ENCODE measurements at places on chromosomes 4 and X.

- DNase-seq: no peak
Measured at GRCh38 chr4:109752525-109752924, 22.7 kb upstream of the PLA2G12A start.

GRCh38 chrX:101744085-101744484, 84.4 kb upstream of the ARMCX2 start:
- DNase-seq: no peak

- DNase-seq: no peak
Measured at GRCh38 chr4:150342945-150343344, 239.0 kb upstream of the MAB21L2 start.

DNA sequence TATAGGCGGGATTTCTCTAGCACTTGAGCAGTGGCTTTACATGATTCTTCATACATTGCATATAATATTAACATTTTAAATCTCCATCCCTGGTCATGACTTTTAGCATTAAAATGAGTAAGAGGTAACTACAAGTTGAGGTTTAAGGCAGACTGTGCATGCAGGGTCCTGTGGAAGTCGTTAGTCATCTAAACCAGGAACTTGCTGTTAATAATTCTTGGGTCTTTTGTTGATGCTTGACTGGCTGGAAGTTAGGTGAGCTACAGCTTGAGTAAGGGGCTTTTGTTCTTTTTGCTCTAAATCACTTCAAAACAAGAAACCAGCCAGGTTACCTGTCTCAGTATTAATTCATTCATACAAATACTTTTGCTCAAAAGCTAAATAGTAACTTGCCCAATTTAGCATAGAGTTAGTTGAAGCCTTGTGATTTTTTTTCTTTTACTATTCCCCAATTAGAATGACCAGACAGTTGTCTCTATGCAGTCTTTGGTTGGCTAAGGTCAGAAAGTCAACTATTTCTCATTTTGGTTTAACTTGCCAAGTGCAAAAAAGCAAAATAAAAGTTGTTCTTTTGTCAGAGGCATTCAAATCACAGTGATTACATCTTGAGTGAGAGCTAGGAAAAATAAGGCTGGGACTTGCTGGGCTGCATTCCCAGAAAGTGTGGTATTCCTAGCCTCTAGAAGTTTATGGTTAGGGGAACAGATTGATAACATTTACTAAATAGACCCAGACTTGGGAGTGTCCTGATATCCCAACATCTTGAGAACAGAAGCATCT, 516.9 kb downstream of the PDHA2 start:
- DNase-seq: no peak

DNA sequence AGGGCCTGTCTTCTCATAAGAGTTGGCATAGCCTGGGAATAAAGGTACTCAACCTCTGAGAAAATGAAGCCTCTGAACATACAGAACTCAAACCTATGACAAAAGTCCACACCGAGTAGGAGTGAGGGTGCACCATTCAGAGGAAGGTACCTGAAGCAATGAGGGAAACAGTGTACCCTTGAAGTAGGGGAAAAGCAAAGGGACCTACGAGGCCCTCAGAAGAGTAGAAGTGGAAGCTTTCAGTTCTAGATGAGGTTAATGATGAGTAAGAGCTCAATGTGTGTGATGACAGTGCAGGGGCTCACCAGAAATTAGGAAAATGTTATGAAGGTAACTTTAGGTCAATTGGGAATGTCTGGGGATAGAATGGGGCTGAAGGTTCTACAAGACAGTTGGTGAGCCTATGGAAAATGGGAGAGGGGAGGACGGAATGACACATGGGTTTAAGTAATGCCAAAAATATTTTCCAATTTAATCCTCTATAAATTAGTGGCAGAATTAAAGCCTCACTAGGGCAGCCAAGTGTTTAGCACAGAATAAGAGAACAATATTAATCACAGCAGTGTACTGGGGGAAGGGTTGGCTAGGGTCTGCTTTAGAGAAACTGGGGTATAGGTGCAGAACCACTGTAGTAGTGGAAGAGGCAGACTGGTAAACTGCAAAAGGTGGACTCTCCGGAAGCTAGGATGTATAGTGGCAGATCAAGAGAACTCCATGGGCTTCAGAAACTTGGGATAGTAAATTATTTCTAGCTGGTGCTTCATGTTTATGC, 39.8 kb downstream of the RAB33A start:
- no peak for DNase-seq

GRCh38 chr4:161881370-161881769, 282.4 kb downstream of the FSTL5 start:
- no peak for DNase-seq

GRCh38 chr4:16171831-16172230, 54.4 kb downstream of the TAPT1 start:
- DNase-seq: no peak

- no peak for DNase-seq
Measured at GRCh38 chr4:38620065-38620464, 43.9 kb upstream of the KLF3 start.

DNA sequence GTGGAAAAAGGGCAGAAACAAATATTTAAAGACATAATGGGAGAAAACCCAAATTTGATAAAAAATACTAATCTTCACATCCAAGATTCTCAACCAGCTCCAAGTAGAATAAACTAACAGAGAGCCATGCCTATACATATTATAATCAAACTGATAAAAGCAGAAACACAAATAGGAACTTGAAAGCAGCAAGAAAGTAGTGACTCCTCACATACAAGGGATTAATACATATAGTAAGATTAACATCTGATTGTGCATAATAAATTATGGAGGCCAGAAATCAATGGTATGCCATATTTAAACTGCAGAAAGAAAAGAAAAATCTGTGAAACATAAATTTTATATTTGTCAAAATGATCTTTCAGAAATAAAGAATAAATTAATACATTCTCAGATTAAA, 454.3 kb upstream of the PCDH10 start:
- no peak for DNase-seq

- DNase-seq: no peak
Measured at GRCh38 chrX:129876771-129877305, 29.1 kb upstream of the UTP14A start.

- no peak for DNase-seq
Measured at GRCh38 chrX:132743086-132743485, 215.3 kb downstream of the HS6ST2 start.

GRCh38 chrX:52574416-52575275, 57.8 kb upstream of the XAGE1B start:
- peak; percentile 44 for DNase-seq

Data from inflammatory macrophage treated with lipopolysaccharide for 4 hours (primary cell).